HAP-1 (cell line): ENCODE measurements at places on chromosomes 1 and 21.

DNA sequence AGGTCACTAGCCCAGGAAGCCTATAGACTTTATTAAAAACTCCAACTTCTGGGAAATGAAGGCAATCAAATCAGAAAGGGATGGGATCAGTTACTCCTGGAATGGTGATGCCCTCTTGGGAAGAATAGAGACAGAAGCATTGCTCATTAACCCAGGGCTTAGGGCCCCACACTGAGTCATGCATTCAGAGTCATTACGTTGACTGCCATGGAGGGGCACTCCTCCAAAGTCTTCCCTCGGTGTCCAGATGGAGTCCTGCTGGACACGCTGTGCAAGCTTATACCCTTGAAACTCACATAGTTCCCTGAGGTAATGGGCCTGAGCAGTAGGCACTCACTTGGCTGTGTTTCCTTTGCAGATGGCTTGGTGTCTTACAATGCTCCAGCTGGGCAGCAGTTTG is 35.2 kb upstream of the HSD17B7 start:
- DNase-seq = no peak

DNA sequence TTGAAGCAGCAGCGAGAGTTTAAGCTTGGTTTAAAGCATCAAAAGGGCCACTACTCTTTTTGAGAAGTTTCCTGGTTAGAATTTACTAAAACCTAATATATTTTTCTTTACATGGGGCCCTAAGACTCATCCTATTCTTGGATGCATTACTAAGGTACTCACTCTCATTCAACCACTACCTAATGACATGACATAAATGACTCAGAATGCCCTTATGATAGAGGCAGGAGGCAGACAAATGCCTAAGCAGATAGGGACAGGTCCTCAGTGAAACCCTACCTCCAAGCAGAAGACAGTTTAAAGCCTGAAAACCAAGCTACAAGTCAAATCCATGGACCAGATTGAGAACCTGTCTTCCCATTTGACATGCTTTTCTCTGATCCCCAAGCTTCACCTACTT is 34.3 kb upstream of the SLC35A3 start:
- no peak for DNase-seq

GRCh38 chr1:184376369-184376768 is 10.5 kb upstream of the C1orf21 start:
- DNase-seq = no peak

DNA sequence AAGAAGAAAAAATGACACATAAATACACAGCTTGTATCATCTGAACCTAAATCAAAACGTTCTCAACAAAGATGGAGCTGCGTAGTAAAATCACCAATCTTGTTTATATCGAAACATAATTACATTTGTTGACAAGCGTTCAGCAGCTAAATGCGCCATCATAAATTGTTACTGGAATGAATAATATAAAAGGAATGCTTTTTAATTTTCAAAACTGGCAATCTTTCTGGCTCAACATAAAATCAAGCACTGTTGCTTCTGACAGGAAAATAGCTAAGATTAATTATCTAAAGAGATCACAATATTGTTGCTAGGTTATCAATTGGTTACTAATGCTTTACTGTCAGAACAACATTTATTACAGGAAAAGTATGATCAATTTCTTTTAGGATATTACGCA is 181.5 kb downstream of the GPATCH2 start:
- no peak for DNase-seq

GRCh38 chr1:3924186-3924824 is 24.2 kb upstream of the C1orf174 start:
- no peak for DNase-seq

GRCh38 chr1:202200669-202201068 is 7.1 kb downstream of the LGR6 start:
- DNase-seq = no peak

GRCh38 chr1:99548943-99549605 is 96.8 kb upstream of the PALMD start:
- no peak for DNase-seq

GRCh38 chr1:162502928-162503327 is 5.3 kb downstream of the UHMK1 start:
- no peak for DNase-seq

DNA sequence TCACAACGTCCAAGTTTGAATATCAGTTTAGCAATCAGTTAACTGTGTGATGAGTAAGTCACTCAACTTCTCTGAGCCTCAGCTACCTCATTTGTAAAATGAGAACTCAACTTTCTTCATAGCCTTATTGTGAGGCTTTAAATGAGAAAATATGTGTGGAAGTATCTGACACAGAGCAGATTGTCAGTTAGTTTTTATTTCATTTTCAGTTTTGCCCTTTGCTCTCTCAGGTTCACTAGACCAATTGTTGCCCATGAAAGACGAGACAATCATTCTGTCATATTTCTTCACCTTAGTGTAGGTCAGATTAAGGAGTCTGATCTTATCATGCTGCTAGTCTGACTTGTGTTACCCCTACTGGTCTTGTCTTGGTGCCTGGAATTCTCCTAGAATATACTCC is 232.8 kb upstream of the PTBP2 start:
- DNase-seq = no peak

DNA sequence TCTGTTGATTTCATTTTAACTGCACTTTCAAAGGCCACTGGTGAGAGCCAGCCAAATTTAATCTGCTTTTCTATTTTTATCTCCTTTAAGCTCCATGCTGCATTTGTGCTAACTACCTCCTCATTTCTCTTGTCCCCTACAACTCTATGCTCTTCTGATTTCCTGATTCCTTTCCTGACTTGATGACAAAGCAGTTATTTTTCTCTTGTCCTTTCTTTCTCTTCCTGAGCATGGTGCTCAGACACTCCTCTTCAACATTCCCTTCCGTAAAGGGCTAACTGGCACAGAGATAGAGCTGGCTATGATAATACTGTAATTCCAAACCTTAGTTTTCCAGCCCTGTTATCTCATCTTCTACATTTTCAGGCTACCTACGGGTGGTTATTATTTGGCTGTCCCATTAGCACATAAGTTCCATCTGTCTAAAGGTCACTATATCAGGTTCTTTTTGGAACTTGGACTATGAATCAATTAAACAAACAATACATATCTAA is 6.8 kb upstream of the BCAS2 start:
- DNase-seq = no peak

GRCh38 chr1:193283016-193283415 is 96.6 kb upstream of the B3GALT2 start:
- no peak for DNase-seq

GRCh38 chr1:172515436-172515835 is 17.5 kb upstream of the SUCO start:
- no peak for DNase-seq

GRCh38 chr1:62467092-62467491 is 30.2 kb downstream of the USP1 start:
- no peak for DNase-seq

GRCh38 chr1:73860421-73860950 is 337.5 kb downstream of the LRRIQ3 start:
- DNase-seq = no peak

DNA sequence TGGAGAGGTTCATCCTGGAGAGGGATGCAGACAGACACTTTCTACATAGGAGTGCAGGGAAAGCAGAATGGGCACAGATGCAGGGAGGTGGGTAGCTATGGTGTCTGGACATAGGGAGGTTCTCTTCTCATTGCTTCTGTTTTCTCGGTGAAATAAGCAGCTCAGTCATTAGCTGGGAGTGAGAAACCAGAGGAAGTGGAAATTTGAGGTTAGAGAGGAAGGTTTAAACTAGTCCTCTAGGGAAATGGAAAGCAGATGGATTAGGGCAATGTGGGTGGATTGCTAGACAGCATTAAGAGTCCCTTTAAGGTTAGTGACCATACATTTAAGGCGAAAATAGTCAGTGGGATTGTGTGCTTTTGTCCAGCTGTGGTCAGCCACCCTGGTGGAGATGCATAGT is 39.6 kb downstream of the MPZL1 start:
- no peak for DNase-seq

GRCh38 chr1:91940496-91940895 is 8.7 kb upstream of the BRDT start:
- DNase-seq = no peak

- no peak for DNase-seq
Measured at GRCh38 chr1:179818260-179818659, 59.3 kb downstream of the TOR1AIP2 start.

- no peak for DNase-seq
Measured at GRCh38 chr1:56557746-56558145, 21.6 kb downstream of the PLPP3 start.

- no peak for DNase-seq
Measured at GRCh38 chr1:55070293-55071164, 31.2 kb downstream of the PCSK9 start.

- DNase-seq = no peak
Measured at GRCh38 chr1:101205457-101205856, 31.4 kb upstream of the S1PR1 start.

- no peak for DNase-seq
Measured at GRCh38 chr1:9150582-9151327, 21.9 kb upstream of the GPR157 start.

DNA sequence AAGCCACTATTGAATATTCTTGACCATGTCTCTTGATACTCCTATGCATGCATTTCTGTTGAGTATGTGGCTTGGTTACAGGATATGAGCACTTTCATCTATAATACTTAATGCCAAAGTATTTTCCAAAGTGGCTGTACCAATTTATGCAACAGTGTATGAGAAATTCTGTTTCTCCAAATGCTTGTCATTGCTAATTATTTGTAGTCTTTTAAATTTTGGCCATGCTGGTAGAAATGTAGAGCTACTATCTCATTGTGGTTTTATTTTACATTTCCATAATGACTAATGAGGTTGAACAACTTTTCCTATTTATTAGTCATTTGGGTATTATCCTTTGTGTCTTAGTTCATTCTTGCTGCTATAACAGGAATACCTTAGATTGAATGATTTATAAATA is 71.4 kb upstream of the TSPAN2 start:
- DNase-seq = no peak

- no peak for DNase-seq
Measured at GRCh38 chr1:220769205-220769604, 17.5 kb upstream of the MTARC1 start.

- DNase-seq = no peak
Measured at GRCh38 chr1:30900931-30901560, 7.5 kb downstream of the SDC3 start.

- DNase-seq = no peak
Measured at GRCh38 chr21:38831526-38832467, 26.1 kb downstream of the ETS2 start.

GRCh38 chr1:233340966-233341516 is 13.5 kb downstream of the MAP3K21 start:
- DNase-seq = no peak

- no peak for DNase-seq
Measured at GRCh38 chr1:117689997-117690625, 84.3 kb downstream of the TENT5C start.

DNA sequence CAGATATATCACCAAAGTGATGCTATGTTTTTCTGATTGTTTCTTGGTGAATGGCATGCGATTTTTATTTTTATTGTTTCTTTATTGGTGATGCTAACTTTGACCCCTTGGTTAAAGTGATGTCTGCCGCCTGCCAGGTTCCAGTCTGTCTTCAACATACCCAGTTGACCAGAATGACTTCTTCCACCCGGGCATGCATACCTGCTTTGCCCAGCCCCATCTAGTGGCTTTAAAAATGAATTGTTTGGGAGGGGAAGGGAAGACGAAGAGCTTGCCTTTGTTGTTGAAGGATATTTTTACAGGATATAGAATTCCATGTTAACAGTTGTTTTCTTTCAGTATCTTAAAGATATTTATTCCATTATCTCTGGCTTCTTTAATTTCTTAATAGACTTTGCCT is 65.1 kb downstream of the ATG4C start:
- DNase-seq = no peak

GRCh38 chr1:223413216-223413615 is 20.0 kb downstream of the CCDC185 start:
- no peak for DNase-seq

DNA sequence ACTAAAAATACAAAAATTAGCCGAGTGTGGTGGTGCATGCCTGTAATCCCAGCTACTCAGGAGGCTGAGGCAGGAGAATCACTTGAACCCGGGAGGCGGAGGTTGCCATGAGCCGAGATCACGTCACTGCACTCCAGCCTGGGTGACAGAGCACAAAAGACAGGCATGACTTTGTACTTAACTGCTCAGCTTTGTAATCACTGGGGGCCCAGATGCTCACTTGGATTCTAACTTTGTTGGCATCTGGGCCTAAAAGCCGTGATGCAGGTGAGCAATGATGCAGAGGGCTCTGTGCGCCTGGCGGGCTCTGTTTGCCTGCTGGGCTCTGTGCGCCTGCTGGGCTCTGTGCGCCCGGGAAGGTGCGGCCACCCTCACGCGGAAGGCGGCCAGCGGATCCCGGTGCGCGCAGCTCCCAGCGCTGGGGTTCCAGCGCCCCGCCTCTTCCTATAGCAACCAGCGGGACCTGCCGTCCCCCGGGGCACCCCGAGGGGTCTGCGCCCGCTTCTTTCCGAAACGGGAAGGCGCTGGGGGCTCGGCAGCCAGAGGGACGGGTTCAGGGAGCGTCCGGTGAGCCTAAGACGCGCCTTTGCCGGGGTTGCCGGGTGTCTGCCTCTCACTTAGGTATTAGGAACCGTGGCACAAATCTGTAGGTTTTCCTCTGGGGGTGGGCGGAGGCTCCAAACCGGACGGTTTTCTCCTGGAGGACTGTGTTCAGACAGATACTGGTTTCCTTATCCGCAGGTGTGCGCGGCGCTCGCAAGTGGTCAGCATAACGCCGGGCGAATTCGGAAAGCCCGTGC is 31.7 kb downstream of the PRMT2 start:
- DNase-seq = peak; percentile 14

DNA sequence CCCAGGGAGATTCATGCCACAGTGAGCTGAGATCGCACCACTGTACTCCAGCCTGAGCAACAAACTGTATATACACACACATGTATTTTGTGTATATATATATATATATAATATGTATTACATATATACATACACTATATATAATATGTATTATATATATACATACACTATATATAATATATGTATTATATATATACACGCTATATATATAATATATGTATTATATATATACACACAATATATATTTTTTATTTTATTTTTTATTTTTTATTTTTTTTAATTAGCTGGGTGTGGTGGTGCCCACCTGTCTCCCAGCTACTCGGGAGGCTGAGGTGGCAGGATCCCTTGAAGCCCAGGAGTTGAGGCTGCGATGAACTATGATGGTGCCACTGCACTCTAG is 9.3 kb downstream of the TP73 start:
- DNase-seq = no peak

DNA sequence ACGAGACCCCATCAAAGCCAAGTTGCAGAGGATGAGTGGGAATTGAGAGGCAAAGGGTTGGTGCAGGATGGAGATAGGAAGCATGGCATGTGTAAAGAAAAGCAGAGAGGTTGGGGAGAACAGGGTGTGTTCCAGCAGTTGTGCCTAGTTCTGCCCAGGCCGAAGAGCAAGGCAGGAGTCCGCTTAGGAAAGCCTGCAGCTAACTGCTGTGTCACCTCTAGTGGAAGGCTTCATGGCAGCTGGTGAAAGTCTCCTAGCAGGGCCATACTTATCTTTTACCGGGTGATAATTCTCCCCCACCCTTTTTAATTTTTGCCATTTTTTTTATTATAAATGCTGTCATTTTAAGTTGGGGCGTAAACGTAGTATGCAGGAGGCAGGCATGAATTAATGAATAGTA is 93.6 kb downstream of the NFIA start:
- no peak for DNase-seq
